NCI-H510A treated with DMSO at 0.1 percent for 48 hours (cell line): ENCODE measurements at places on chromosomes 5 and 9.
A peak's percentile ranks its signal among the peaks of the same experiment; 100 is the strongest.

- no peak for DNase-seq
Observed at GRCh38 chr9:125241863-125242739, 958 bp upstream of the HSPA5 start.

DNA sequence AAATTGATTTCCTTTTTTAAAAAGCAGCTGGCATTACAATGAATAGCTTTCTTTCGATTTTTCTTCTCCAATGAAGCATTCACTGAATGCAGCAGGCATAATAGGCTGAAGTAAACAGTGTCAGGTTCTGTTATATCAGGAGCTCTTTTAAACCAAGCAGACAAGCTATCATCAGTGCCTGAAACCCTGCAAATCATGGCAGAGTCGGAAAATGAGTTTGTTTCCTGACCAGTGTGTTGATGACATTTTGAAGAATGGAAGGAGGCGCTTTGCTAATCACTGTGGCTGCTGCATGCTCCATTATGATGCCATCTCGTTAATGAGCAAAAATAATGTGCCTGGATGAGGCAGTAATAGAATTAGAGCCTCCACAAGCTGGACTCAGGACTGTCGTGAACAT is 284.5 kb downstream of the ZNF608 start:
- peak; percentile 23 for DNase-seq

GRCh38 chr5:106874974-106875373 is 795.8 kb downstream of the EFNA5 start:
- no peak for DNase-seq

- no peak for DNase-seq
Observed at GRCh38 chr5:168426007-168426863, 60.0 kb upstream of the RARS1 start.

DNA sequence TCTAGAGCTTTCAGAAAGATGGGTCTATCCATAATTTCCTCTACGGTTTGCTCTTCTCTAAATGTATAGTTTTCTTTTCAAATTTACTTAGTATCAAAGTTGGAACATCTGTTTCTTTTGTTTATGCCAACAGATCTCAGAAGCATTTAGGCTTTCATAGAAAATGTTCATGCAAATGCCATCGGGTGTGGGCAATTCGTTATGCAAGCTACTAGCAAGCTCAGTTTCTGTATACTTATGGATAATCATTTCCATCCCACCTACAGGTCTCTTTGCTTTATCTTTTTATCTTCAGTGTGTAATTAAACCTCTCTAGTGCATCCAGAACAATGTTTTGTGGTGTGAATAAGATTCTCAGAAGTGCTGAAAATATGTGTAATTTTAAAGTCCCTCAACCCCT is 59.9 kb downstream of the NUDT12 start:
- DNase-seq: no peak
